ENCODE measurements at places on chromosomes 7 and 10.

- peak; percentile 40 for DNase-seq
Measured at GRCh38 chr7:157690833-157691585, 354.2 kb downstream of the DNAJB6 start.

GRCh38 chr10:14039968-14040668, 290.6 kb downstream of the FRMD4A start:
- peak; percentile 96 for DNase-seq

GRCh38 chr7:149321978-149322541, 60.1 kb downstream of the ZNF783 start:
- peak; percentile 9 for DNase-seq

GRCh38 chr7:107951896-107952295, 51.1 kb downstream of the LAMB1 start:
- no peak for DNase-seq

GRCh38 chr7:133514551-133514950, 261.7 kb downstream of the EXOC4 start:
- DNase-seq, result no peak

DNA sequence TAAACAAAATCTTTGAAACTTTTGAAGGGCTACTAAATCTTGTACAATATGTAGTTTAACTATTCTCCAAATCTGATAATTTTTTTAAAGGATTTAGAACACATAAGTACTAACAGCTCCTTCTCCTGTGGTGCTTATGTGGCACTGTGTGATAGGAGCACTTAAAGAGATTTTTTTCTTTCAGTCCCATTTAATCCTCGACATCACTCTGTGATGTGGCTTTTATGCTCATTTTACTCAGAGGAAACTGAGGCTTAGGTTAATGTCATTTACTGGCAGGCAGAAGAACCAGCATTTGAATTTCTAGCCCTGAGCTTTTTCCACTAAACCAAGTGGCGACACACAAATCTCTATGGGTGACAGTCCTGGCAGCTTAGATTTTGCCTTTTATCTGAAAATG, 92.4 kb downstream of the SAMD9 start:
- no peak for DNase-seq

DNA sequence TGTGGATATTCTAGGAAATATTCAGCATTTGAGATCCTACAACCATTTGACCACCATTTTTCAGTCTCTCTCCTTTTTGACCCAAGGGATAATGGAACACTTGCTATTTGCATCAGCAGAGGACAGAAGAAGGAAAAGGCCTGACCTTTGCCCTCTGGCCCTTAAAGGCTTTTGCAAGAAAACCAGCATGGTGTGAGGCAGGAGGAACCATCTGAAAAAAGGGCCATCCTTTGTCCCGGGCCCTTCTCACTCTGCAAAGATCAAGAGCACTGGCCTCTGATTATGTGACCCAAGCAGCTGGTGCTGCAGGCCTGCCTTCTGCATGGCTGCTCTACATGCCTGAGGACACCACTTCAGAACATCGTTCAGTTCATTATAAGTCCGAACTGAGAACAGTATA, 133.3 kb upstream of the STK17A start:
- no peak for DNase-seq

DNA sequence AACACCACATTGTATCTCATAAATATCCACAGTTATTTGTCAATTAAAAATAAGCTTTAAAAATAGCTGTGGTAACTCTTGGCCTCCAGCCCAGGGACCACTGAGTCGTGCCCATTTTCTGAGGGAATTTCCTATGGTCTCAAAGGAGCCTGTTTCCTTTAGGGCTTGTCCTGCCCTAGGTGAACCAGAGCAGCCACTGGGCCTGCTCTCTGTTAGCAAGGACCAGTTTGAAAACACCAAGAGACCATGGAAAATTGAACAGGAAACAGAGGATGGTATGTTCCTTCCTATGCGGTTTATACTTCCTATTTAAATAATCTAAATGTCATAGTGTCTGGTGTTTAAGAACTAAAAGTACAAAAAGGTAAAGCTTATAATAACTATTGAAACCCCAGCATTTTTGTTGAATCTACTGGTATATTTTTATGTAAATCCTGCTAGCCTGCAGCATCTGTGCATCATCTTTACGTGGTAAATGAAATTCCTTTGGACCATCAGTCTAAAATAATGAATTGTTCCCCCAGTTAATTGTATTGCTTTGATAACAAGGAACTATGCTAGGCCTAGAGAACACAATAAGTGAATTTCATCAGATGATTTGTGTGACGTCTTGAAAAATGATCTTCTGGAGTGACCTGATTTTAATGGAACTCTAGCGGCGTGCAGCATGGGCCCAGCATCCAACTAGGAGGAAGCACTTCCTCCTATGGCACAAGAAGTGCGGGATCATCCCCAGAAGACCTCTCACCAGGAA, 333.7 kb downstream of the GFRA1 start:
- DNase-seq, result no peak

- DNase-seq, result no peak
Measured at GRCh38 chr10:131961047-131961776, 20.5 kb downstream of the BNIP3 start.

- no peak for DNase-seq
Measured at GRCh38 chr10:123673198-123673597, 7.0 kb downstream of the GPR26 start.

Data from AG10803 (cell line).